NCI-H2171 (cell line): ENCODE measurements at places on chromosomes 6 and 20.
A peak's percentile ranks its signal among the peaks of the same experiment; 100 is the strongest.

DNA sequence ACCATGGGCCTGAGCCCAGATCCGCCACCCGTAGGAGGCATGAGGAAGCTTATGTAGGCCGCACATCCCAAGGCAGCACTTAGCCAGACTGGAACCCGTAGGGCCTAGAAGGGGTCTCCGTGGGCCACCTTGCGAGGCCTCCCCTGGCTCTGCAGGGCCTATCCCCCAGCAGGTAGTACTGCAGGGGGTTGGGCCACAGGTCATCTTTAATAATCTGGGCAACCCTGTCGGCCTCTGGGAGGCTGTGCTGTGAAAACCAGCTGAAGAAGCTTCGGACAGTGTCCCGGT, 18.5 kb downstream of the PLAGL2 start:
- no peak for DNase-seq

DNA sequence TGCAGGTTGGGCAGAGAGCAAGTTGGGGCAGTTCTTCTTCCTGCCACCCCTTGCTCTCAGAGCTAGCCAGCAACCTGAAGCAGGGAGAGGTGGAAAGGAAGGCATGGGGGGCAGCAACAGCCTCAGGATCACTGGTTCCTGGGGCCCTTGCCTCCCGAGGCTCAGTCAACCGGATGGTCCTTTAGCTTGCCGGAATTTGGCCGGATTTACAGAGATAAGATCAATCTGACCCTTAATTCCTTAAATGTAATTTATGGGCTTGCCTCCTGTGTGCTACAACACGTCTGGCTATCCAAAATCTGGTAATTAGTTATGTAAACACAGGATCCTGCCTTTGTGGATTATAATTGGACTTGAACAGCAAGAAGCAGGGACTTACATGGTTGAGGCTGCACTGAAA, 19.5 kb upstream of the TCP11 start:
- DNase-seq: no peak

- peak; percentile 16 for DNase-seq
Observed at GRCh38 chr6:42010185-42010891, 40.0 kb upstream of the TAF8 start.

DNA sequence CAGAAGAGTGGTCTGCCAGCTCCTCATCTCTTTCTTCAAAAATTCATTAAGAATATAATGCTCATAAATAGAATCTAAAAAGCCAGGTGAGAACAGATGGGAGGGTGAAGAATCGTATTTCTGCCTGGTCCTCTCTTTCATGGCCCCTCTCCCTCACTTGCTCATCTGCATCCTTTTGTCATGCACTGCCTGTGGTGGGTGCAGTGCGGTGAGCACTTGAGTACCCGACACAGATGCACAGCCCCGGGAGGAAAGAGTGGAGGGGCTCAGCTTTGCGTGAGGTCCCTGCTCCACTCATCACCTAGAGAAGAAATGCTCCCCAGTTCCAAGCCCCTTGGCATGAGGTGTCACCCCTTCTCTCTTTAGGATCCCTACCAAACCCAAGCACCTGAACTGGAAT, 58.1 kb upstream of the GLP1R start:
- no peak for DNase-seq

GRCh38 chr6:35343835-35344550, 1.6 kb downstream of the PPARD start:
- DNase-seq: no peak

GRCh38 chr6:129890701-129891100, 29.6 kb upstream of the TMEM244 start:
- DNase-seq: no peak

DNA sequence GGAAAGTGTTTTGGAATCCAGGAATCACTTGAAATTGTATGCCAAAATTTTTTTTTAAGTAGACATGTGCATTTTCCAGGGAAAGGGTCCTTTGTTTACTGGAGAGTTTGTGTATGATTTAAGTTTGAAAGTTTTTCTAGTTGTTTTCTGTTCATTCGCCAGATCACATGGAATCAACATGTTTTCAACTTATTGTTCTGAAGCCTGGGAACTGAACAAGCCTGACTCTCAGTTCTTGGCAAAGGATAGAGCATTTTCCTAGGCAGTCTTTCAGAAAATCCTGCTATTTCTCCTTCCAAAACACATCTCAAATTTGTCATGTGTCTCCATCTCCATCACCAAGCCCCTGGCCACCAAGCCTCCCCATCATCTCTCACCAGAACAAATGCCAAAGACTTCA, 374.8 kb downstream of the MAFB start:
- no peak for DNase-seq

- no peak for DNase-seq
Observed at GRCh38 chr6:99232056-99232455, 117.4 kb downstream of the FAXC start.

- DNase-seq: no peak
Observed at GRCh38 chr20:24534282-24534681, 64.9 kb downstream of the SYNDIG1 start.
